T-cell (primary cell): ENCODE measurements at places on chromosomes 1 and 21.

- no peak for DNase-seq
Measured at GRCh38 chr1:8009043-8010002, 16.8 kb downstream of the ERRFI1 start.

GRCh38 chr21:32360401-32360975 lies 32.3 kb downstream of the URB1 start:
- DNase-seq: no peak

GRCh38 chr1:74579425-74579824 lies 67.0 kb upstream of the LRRC53 start:
- DNase-seq: no peak

DNA sequence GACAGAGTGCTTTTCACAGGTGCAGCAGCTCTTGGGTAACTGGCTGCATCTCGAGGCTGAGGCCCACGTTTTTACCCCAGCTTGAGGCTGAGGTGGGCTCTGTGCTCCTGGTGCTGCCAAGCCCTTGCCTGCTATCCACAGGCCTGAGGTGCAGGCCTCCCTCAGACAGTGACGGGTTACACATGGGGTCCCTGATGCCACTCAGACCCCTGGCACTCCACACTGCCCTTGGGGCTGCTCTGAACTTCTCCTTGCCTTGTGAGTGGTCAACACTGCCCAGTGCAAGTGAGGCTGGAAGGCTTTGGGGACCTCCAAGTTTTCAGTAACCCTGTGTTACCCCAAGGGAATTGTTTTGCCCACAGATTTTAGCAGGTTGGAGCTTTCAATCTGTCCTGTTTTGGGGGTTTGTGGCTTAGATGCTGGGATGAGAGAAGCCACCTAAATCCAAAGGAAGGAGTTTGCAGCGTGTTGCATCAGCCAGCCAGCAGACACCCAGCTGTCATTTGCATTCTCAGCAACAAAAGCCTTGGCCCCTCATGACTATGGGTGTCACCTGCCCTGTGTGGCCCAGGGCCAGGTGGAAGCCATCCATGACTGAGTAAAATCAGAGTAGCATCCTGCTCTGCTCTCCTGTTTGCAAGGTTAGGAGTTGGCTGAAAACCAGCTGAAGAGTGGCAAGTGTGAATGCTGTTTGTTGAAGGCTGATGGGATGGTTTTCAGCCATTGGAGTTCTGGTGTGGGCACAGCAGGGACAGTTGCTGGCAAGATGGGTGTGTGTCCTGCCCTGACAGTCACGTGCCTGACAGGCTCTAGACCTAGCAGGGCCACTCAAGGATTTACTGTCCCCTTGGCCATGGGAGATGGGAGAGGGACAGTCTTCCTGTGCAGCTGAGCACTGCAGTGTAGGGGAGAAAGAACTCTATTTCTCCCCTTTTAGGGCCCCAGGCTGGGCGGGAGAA lies 3.2 kb downstream of the RNF187 start:
- no peak for DNase-seq

- no peak for DNase-seq
Measured at GRCh38 chr1:204222006-204222763, 8.4 kb upstream of the GOLT1A start.

DNA sequence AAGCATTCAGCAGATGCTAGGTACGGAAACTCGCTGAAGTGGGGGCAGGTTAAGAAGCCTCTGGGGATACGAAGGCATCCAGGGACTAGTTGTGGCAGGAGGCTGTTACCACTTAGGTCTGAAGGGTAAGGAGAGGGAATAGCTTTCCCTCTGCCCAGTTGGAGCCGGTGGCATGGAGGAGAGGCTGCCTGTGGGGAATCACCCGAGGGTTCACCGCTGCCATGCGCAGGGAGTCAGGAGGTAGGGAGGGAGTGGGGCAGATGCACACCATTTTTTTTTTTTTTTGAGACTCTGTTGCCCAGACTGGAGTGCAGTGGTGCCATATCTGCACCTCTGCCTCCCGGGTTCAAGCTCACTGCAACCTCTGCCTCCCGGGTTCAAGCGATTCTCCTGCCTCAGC lies 6.1 kb downstream of the PCSK9 start:
- no peak for DNase-seq

GRCh38 chr1:180462102-180462501 lies 40.3 kb downstream of the ACBD6 start:
- no peak for DNase-seq

GRCh38 chr21:33642896-33643657 lies 776 bp downstream of the ITSN1 start:
- DNase-seq: no peak

- no peak for DNase-seq
Measured at GRCh38 chr1:224931605-224932004, 2.1 kb downstream of the DNAH14 start.

DNA sequence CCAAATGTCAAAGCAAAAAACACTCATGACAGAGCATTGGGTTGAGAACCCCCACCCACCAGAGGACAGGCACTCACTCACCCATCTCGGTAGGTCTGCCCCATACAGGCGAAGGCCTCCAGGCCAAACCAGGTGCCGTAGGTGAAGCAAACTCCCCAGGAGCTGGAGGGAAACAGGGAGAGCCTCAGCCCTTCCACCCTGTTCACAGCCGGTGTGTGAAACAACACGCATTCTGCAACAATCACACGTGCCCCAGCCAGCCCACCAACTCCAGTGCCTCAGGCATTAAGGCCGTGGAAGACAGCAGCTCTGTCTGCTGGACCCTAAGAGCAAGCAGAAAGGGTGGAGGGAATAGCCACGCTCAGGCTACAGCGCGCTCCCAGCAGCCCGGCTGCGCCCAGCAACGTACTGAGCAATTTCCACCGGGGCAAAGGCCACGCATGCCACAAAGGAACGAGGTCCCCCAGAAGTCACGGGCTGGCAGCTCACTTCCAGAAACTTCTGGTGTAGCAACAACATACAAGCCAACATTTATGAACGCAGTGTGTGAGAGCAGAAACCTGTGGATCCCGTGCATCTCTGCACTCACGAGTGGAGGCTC lies 11.4 kb upstream of the SPATC1L start:
- DNase-seq: no peak
